Stimulated activated CD4-positive, alpha-beta T cell treated with anti-CD3 and anti-CD28 coated beads, Interleukin-1b, Interleukin-23, amount 100 ng/mL, for 1 hour (primary cell): ENCODE measurements at places on chromosomes 6 and 20.

- DNase-seq, result no peak
These were observed 79.0 kb downstream of the PSMG4 start for GRCh38 chr6:3337521-3338350.

- DNase-seq, result no peak
These were observed 68.8 kb upstream of the NNAT start for GRCh38 chr20:37452236-37452635.

DNA sequence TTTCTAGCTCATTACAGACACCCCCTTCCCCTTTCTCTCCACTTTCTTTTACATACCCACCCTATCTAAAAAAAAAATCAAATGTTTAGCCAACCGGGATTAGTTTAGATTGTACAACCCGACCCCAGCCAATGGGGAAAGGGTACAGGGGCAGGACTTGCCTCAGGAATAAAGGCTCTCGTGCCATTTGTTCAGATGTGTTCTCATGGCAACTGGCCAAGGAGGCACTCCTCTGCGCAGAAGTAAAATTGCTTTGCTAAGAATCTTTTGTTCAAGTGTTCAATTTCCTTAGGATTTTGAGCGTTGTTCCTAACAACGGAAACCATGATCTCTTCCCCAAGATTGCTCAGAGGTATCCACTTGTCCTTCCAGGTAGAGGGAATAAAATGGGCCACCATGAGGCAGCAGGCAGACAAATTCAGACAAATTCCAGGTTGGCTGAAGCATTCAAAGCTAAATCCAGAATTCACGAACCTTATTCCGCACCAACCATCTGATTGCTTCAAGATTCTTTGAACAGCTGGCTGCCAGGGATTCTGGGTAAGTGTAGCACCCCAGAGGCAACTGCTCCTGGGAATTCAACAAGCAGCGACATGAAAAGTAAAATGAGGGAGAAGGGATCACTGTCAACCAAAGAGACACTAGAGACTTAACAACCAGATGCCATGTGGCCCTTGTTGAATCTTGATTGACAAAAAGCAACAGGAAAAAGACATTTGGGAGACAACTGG is 431.8 kb downstream of the PREX1 start:
- no peak for DNase-seq

DNA sequence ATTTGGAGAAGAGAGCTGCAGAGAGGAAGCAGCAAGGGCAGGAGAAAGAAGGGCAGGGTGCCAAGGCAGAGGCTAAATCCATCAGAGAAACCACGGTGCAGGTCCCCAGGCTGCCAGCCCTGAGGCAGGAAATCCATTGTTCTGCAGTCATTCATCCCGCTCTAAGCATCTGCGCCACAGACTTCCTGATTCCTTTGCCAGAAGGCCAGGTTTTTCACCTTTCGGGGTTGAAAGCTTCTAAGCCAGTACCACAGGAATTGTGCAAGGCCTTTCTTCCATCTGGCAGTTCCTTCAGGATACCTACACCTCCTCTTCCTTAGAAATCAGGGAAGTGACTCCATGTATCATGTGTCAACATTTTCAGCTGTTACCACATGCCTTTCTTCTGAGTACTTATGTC is 45.6 kb downstream of the ADGRF5 start:
- DNase-seq, result no peak

DNA sequence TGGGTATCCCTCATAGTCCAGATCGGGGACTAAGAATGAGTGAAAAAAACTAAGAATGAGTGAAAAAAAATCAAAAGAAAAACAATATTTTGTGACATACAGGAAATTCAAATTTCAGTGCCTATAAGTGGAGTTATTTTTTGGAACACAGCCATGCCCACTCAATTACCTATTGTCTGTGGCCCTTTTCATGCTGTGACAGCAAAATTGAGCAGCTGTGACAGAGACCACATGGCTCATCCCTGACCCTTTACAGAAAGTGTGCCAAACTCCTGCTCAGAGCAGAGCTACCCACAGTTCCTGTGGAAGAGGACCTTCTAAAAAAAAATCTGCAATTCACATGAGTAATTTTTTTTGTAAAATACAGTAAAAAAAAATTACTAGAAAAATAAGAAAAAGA is 1.4 kb downstream of the NCR2 start:
- DNase-seq, result no peak

GRCh38 chr6:37056439-37057127 is 51.1 kb downstream of the FGD2 start:
- DNase-seq, result no peak

DNA sequence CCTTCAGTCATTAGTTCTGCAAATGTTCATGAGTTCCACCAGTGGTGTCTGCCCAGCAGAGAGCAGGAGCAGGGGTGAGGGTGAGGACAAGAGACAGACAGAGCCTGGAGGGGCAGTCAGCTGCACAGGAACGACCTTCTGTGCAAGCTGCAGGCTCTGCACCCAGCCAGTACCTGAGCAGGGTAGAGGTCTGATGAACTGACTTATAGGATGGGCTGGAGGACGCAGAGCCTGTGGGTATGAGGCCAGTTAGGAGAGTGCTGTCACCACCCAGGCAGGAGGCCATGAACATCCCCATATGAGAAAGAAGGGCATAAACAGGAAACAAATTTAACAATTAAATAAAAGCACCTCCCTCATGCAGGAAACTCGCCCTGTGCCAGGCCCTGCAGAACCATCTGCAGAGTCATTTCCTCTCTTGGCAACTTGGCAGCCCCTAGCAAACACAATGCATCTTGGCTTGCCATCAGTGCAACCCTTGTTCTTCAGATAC is 17.9 kb downstream of the C6orf15 start:
- no peak for DNase-seq

DNA sequence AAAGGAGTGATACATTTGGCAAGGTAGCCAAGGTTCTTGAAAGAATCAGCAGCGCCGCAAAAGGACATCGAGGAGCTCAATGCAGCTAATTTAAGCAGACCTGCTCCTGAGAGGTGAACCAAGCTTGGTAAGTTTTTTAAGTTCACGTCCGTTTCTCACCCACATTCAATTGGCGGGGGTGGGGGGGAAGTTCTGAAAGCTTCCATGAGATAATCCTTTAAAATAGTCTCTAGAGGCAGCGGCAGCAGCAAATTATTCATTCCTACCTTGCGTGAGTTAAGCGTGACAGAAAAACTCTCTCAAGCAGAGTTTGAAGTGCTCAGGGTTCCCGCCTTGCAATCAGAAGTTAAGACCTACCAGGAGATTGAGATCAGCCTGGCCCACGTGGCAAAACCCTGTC is 97.3 kb upstream of the NHSL1 start:
- no peak for DNase-seq

- DNase-seq, result no peak
These were observed 285.6 kb downstream of the SAMD5 start for GRCh38 chr6:147793871-147794643.

DNA sequence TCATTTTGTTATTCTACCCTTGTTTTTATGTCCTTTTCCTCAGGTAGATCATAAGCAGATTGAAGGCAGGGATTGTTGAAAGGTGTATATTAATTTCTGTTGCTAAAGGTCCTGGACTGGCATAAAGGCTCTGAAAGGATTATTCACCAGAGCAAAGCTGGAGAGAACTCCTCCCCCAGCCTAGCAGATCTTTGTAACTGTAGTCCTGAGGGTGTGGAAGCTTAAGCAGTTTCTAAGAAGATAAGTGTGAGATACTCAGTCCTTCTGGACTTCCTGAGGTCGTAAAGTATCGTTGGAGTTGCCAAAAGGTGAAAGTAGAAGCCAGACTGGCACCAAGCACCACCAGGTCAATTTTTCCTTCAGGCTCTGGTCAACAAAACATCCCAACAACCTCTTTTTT is 24.2 kb downstream of the CGA start:
- no peak for DNase-seq
